ENCODE measurements at places on chromosomes 16 and 17. TPM values are rescaled to one million over a fixed set of nuclear protein-coding genes. Genes with fewer than 3 reads are reported as not detected.

Gene CA7
- total RNA-seq: not detected

Gene DYNLL2
- 27.9 TPM for total RNA-seq

Gene SULT1A2
- total RNA-seq: 1.9 TPM

Gene RAMP2
- 35.2 TPM for total RNA-seq
